Fibroblast of mammary gland (primary cell): ENCODE measurements at places on chromosomes 4 and X.
A peak's percentile ranks its signal among the peaks of the same experiment; 100 is the strongest.

DNA sequence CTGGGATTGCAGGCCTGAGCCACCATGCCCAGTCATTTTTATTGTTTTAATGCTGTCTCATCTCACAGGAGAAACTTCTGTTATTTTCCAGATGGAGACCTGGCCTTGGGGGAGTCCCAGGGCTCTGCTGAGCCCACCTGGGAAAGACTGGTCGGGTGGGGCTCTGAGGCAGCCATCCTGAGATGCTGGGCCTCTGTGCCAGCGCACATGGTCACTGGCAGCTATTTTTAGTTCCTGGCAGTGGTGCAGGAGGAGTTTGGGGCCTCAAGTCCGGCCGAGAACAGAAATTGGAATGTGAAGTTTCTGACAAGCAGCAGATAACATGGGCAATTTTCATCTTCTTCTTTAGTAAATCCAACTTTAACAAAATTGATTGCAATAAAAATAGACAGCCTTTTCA lies 44.5 kb downstream of the SORCS2 start:
- DNase-seq, result no peak

- DNase-seq, result no peak
Measured at GRCh38 chr4:98345838-98346237, 84.7 kb downstream of the RAP1GDS1 start.

GRCh38 chr4:8582436-8582835 lies 2.2 kb downstream of the GPR78 start:
- no peak for DNase-seq

GRCh38 chr4:77877771-77878565 lies 15.3 kb downstream of the MRPL1 start:
- no peak for DNase-seq

DNA sequence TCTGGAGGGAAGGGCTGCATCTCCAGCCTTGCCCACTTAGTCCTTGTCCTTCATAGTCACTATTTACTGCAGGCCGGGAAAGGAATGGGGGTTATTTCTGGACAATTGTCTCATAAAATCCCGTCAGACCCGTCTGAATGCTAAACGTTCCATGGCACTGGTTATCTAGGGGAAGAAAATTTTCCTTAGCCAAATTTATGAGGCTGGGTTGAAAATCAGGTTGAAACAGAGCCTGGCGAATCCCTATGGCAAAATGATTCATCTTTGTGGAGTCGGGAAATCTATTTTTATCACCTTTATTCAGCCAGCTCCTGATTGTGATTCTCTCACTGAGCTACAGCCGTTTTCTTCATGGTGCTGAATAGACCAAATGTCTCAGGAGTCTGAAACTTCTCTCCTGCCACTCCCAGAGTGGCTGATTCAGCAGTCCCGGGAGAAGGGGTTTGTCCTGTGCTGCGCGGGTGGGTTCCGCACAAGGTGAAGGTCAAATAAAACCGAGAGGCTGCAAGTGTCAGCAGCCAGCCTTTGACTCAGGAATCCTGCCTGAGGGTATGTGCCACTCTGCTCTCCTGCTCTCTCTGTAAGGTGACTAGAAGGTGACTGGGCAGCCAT lies 1.0 kb downstream of the LIMCH1 start:
- DNase-seq, result no peak

- DNase-seq, result peak; percentile 49
Measured at GRCh38 chr4:164955107-164955805, 22.2 kb downstream of the TRIM61 start.
